SIG-M5 (cell line): ENCODE measurements at places on chromosomes 3 and 15.

DNA sequence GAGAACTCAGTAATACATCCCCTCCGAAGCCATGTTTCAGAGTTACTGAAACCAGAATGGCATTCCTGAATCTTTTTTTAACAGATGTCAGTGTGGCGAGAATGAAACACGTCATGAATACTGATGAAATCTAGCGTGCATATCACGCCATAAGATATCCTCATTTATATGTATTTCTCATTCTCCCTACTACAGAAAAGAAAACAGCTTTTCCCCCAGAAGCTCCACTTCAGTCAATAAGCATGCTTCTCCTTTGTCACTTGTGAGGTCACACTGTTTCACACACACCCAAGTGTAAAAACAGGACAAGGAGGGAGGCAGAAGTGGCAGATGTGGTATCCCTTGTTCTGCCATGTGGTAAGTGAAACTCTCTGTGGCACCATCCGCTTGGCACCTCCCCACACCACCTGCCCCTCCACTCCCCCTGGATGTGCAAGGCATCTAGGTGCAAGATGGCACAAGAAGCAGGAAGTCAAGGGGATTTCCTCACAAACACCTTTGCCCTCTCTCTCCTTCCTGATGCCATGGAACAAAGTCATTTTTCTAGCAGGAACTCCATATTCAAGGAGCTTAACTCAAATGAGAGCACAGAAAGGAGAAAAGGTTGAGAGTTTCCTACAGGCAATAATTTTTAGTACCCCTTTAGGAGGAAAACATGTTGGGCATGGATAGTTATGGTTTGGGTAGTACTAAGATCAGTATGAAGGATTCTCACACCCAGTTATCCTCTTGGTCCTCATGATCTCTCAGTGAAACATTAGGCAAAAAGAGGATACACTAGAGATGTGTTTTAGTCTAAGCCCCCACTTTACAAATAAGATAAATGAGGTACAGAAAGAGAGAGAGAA, 47.5 kb upstream of the FRMD4B start:
- no peak for DNase-seq

- no peak for DNase-seq
These were observed 15.7 kb downstream of the C3orf18 start for GRCh38 chr3:50551681-50552435.

- DNase-seq, result no peak
These were observed 6.7 kb upstream of the LINGO1 start for GRCh38 chr15:77639431-77639830.

DNA sequence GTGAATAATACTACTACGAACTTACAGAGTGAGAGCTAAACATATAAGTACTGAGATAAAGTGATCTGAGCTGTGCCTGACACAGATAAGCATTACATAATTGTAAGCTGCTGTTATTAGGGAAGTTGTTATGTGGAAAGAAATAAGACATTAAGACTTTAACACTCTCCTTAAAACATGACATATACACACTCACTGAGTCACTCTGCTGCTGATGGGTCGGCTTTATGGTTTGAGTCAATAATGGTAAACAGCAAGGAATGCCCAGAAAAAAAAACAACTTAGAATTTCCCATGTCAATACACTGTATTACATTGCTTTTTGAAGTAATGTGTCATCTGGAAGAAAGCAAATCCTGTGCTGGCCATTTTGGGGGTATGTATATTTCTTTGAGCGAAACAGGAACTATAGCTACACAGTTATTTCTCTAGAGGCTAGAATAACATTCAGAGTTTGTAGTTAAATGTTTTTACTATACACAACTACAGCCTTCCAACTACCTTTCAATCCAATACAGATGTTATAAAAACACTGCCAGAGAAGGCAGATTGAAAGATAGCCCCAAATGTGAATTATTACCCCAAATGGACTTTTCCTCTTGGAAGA, 22.8 kb upstream of the SPRED1 start:
- DNase-seq, result no peak

DNA sequence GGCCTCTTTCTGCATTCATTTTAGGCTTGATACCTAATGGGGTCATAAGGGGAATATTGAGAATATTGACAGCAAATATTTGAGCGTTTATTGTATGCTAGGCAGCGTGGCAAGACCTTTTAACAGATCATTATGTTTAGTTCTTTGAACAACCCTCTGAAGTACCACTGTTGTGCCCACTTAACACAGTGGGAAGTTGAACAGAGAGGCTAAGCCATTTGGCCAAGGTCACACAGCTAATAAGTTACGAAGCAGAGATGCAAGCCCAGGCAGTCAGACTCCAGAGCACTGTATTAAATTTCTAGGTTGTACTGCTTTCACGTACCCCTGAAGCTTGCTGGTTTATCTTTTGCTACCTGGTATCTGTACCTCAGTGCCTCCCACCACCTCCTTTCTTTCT, 1.1 kb downstream of the RAB7A start:
- DNase-seq, result no peak

- no peak for DNase-seq
These were observed 128.6 kb downstream of the RORA start for GRCh38 chr15:61100512-61100911.

DNA sequence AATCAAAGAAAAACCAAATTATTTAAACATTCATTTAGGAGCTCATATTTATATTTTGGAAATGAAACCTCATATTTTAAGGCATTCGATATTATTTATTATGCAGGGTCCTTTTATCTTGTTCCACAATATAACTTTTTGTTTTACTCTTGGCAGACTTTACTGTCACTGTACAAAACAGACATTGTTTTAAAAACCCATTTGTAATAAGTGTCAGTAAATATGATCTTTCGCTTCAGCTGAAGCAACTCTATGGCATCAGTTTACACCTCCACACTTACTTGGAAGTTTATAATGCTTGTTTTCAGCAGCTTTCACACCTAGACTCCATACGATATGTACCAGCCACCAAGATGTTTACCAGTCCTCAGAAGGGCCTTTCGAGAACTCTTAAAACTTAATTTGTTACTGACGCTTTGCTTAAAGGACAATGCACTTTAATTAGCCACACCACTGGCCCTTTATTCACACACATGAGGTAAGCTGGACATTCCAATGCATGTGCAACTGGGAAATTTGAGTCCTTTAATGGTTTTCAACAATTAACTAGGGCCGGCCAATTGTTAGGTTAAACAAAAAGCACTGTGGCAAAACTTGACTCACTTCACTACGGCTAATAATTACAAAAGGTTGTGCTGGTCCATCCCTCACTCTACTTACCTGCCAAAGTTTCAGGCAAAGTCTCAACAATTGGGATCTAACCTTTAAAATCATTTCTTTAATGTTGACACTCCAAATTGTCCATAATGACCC, 16.7 kb downstream of the WWTR1 start:
- no peak for DNase-seq

- no peak for DNase-seq
These were observed 55.2 kb upstream of the GBE1 start for GRCh38 chr3:81816473-81817250.

DNA sequence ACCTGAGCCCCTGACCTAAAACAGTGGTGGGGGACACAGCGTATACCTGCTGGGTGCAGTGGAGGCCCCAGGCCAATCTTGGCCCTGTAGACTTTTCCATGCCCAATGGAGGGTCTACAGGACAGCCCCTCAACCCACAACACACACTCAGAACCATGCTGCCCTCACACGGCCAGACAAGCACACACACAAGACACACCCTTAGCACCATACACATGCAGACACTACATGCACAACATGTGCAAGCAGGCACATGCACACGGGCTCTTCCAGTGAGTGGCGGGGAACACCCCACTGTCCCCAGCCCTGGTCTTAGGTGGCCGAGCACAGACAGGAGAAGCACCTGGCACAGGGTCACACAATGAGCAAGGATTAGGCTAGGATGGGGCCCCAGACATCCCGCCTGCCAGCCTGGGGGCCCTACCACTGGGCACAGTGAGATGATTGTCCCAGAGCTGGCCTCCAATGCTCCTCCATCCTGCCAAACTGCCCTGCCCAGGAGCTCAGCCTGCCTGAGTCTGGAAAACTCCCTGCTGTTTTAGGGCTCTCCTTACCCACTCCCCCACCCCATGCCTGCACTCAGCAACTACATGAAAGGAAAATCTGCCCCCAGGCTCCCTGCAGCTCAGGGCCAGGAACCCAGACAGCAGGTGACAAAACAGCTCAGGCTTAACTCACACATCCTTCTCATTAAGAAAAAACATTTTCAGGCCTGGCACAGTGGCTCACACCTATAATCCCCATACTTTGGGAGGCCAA, 15.8 kb downstream of the IQSEC1 start:
- no peak for DNase-seq

DNA sequence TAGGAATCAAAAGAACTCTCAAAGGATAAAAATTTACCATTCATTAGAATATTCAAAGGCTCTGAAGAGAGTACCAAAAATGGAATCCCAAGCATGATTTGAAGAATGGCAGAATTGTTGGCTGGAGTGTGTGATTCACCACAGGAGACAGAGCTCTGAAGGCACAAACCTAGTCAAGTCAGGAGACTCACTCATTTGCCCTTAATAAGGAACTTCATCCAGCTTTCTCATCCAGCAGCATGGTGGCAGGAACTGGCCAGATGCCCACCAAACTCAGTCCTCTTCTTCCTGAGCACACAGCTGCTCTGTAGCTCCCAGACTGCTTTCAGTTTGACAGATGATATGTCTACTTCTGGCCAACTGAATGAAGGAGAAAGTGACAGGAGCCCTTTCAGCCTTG, 16.5 kb upstream of the HEG1 start:
- DNase-seq, result no peak

- DNase-seq, result no peak
These were observed 416 bp upstream of the CORO2B start for GRCh38 chr15:68578175-68578979.

DNA sequence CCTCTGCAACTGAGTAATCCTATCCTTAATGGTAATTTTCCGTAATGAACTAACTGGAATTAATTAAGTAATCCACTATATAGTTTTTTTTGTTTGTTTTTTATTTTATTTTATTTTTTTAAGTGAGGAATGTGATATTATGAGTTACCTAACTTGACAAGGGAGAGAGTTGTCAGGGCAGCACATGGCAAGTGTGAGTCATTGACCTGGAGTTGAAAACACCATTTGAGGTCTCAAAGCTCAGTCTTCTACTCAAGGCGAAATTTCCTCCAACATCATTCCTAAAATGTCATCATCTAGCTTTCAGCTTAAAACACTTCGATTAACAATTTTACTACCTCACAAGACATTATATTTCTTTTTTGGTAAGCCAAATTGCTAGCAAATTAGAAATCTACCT, 87.8 kb downstream of the NECTIN3 start:
- DNase-seq, result no peak

DNA sequence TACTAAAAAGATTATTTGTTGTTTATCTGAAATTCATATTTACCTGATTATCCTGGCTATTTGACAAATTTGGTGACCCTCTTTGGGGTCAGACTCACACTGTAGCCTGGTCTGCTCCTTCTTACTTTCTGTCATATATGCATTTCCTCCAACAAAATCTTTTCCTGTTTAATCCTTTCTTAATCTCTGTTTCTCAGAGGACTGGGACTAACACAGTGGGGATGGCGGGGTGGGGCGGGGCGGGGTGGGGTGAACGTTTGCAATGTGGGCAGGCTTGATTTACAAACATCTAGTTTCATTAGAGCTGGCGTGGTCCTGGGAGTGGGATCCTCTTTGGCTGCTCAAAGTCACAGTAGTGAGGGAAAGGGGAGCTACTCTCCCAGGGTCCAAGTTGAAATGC, 35.3 kb upstream of the CDCP1 start:
- no peak for DNase-seq

DNA sequence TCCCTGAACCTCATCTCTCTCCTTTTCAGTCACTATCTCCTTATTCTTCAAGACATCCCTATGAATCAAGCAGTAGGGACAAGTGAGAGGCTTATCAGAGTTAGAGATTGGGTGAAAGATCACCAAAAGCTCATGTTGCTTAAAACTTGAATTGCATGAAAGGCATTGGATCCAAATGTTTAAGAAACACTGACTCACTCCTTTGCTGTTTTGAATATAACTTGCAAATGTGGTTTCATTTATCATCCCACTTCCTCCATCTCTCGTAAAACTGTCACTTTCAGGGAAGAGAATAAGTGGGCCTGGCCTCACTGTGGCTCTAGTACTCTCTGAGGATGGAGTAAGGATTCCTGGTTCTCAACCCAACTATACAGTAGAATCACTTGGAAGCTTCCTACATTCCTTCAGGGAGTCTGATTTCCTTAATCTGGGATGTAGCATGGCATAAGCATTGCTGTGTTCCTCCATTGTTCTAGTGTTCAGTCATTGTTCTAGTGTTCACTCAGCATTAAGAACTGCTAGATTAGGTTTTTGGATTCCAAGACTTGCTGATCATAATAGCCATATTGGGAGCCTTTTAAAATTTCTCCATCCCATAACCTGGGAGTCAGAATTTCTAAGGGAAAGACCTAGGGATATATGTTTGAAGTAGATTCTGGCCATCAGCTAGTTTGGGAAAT, 171.8 kb downstream of the TMEM108 start:
- peak; percentile 56 for DNase-seq

DNA sequence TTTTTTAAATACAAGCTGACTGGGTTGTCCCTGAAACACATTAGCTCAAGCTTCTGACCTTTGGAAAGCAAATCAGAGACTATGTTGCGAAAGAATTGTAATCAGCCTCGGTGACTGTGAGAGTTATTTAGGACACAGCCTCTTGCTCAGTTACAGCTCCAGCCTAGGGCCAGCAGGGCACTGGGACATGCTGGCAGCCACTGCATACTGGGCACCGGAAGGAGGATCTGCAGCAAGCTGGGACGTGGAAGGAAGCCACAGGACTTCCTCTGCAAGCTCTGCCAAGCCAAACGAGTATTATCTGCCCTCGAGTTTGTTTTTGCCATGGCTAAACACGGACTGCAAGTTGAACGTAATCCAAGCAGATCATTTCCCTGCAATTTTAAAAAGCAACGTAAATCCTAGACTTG, 24.4 kb upstream of the COPG1 start:
- no peak for DNase-seq

- no peak for DNase-seq
These were observed 356.8 kb upstream of the ATP11B start for GRCh38 chr3:182436547-182436946.

DNA sequence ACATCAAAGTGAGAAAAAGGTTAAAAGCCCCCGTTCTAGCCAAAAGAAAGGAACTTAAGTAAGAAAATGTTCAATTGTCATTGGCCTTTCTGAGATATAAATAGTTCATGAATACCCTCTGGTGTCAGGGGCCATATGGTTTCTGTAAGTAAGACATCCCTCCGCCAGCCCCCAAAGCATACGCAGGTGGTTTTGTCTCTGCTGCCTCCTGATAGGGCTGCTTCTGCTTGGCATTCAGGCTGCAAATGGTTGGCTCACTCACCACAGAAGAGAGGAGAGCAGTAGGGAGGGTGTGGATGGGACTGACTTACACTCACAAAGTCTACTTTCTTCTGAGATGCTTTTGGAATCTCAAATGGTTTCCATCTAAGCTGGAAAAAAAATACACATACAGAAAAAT, 29.8 kb downstream of the HGD start:
- DNase-seq, result no peak
